ENCODE measurements at places on chromosomes 1 and 21. TPM values are rescaled to one million over a fixed set of nuclear protein-coding genes. Genes with fewer than 3 reads are reported as not detected.

DNA sequence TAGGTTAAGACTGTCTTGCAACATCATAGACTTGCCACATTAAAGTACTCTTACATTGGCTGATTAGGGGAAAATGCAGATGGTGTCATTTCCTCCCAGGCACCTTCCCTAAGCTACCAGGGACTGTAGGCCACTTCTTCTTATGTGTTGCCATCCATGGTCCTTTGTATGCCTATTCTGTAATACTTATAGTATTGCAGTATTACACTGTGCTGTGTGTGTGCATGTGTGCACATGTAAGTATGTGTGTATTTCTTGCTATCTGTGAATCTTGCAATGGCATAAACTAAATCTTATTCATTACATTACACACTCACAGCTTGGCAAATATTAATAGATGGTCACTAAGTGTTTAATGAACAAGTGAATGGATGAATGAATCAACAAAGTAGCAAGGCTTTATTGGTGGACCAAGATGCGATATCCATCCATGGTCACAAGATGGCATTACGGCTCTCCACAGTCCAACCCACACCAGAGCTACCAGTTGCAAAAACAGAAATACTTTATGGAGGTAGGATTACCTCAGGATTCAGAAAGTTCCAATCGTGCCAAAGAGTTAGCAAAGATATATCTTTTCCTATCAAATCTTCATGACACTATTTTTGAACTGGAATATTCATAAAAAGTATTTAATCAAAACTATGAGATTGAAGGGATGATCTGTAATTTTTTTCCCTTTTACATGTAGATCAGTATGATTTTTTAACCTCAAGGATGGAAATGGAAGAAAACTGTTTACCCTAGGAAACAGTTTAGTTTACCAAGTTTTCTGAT lies 160.2 kb downstream of the DENND1B start:
- no peak for DNase-seq

The SFN gene
- not detected for total RNA-seq

The AMY2A gene
- not detected for total RNA-seq

GRCh38 chr1:1907098-1907736 lies 7.8 kb upstream of the CALML6 start:
- DNase-seq = peak; percentile 63

- no peak for DNase-seq
These were observed 6.0 kb downstream of the STYXL2 start for GRCh38 chr1:167099851-167100250.

- no peak for DNase-seq
These were observed 8.8 kb upstream of the ANGPTL7 start for GRCh38 chr1:11180342-11180744.

DNA sequence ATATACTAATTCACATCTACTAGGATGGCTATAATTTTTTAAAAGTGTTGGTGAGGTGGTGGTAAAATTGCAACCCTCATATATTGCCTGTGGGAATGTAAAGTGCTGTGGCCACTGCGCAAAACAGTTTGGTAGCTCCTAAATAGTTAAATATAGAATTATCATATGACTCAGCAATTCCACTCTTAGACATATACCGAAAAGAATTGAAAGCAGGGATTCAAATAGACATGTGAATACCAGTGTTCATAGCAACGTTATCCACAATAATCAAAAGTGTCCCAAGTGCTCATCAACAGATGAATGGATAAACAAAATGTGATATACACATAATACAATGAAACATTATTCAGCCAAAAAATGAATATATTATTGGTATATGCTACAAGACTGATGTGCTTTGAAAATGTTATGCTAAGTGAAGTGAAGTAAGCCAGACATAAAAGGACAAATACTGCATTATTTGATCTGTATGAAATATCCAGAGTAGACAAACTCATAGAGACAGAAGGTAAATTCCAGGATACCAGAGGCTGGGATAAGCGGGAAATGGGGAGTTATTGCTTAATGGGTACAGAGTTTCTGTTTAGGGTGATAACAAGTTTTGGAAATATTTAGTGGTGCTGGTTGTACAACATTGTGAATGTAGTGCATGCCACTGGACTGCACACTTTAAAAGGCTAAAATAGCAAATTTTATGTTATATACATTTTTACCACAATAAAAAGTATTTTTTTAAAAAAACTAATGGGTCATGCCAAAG lies 342.5 kb downstream of the SEC16B start:
- DNase-seq = no peak

The LCE2C gene
- total RNA-seq = not detected

DNA sequence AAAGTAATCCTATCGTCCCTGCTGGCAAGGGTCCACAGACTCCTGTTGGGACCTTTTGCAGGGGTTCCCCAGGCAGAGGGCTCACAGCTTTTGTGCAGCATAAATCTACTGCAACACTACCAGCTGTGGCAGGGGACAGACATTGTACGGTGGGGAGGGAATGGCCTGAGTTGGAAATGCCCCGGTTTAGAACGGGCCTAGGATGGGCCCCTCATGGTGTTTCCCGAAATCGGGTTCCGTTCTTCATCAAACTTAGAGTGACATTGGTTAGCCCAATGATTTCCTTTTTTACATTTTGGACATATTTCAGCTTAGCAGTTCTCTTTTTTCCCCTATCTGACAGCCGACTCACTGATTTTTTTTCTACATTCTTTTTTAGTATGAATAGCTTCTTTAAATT lies 26.5 kb upstream of the SAMD11 start:
- no peak for DNase-seq

The PTPN14 gene
- 23.0 TPM for total RNA-seq

The LDLRAD1 gene
- total RNA-seq = not detected

The TRIM67 gene
- total RNA-seq = 0.11 TPM

The EXTL1 gene
- total RNA-seq = 11.2 TPM

DNA sequence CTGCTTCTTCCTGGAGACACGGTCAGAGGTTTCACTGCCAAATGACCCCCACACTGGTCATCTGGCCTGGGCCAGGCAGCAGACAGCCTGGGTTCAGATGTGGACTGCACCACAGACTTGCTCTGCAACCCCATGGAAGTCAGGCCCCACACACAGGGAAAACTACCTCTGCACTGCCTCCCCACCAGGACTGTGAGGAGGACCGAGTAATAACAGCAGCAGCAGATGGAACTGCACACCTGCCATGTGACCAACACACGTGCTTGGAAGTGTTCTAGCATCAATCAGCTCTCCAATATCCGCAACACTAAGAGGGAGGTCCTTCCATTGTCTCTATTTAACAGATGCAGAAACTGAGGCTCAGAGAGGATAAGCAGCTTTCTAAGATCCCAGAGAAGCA lies 51.4 kb downstream of the SLC9A1 start:
- no peak for DNase-seq

DNA sequence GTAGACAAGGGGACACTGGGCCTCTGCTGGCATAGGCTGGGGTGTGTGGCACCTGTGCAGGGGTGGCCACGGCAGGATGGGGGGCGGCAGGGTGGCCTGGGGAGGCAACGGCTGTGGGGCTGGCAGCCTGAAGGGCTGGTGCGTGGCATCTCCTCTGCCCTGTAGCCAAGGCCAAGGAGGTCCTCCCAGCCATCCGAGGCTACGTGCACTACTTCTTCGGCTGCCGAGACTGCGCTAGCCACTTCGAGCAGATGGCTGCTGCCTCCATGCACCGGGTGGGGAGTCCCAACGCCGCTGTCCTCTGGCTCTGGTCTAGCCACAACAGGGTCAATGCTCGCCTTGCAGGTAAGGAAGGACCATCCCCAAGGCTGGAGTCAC lies 36.0 kb upstream of the LHX4 start:
- DNase-seq = no peak

DNA sequence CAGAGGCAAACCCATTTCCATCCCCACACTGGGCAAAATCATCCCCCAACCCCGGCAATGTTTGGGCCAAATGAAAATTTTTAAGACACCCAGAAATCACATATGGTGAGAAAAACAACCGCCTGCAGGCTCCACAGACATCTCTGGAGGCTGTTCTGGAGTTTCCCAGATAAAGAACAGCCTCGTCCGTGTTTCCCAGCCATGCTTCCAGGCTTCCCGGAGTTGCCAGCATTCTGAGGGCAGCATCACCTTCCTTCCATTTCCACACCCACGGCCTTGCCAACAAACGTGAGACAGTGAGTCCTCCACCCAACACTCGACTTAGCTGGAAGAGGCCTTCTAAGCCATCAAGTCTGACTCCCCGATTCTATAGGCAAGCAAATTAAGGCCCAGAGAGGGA lies 36.9 kb downstream of the KCNN3 start:
- no peak for DNase-seq

- DNase-seq = no peak
These were observed 62.1 kb upstream of the JUN start for GRCh38 chr1:58845942-58846341.

The FOXO6 gene
- total RNA-seq = 4.5 TPM

The SLC25A24 gene
- 18.5 TPM for total RNA-seq

The PIGR gene
- not detected for total RNA-seq

GRCh38 chr1:199265319-199265718 lies 626.5 kb downstream of the PTPRC start:
- DNase-seq = no peak

The KIF26B gene
- 3.8 TPM for total RNA-seq

DNA sequence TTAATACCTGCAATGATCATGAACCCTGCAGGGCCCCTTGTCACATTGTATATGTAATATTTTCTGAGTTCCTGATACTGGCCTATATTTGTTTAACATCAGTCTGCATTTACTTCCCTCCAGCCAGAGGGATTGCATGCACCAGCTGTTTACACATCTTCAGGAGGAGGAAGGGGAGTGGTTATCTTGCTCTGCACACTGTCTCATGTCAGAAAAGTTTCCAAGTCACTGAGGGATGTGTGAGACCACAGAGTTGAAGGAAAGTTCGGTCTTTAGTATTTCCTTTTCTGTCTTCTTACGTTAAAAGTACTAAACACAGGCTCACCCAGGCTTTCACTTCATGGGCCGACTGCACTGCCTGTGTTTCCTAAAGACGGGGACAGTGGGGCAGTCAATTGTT lies 574.1 kb downstream of the LMO4 start:
- no peak for DNase-seq

- no peak for DNase-seq
These were observed 22.2 kb upstream of the PARP1 start for GRCh38 chr1:226429858-226430715.

The PGD gene
- 42.1 TPM for total RNA-seq

DNA sequence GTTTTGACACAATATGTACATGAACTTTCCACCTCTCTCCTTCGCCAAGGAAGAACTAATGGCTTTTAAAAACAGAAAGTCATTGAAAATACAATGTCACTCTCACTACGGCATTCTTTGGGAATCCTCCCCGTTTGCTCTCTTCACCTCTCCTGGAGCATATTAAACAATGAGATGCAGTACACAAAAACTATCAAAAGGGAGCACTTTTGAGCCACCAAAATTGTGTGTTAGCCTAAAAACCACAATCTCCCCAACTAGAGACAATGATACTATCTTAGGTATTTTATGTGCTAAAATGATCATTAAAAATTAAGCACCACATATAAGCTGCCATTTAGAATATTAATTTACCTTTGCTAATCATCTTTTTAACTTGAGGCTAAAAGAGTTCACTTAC lies 425.5 kb downstream of the KCTD3 start:
- DNase-seq = no peak

The MARCKSL1 gene
- 28.5 TPM for total RNA-seq

DNA sequence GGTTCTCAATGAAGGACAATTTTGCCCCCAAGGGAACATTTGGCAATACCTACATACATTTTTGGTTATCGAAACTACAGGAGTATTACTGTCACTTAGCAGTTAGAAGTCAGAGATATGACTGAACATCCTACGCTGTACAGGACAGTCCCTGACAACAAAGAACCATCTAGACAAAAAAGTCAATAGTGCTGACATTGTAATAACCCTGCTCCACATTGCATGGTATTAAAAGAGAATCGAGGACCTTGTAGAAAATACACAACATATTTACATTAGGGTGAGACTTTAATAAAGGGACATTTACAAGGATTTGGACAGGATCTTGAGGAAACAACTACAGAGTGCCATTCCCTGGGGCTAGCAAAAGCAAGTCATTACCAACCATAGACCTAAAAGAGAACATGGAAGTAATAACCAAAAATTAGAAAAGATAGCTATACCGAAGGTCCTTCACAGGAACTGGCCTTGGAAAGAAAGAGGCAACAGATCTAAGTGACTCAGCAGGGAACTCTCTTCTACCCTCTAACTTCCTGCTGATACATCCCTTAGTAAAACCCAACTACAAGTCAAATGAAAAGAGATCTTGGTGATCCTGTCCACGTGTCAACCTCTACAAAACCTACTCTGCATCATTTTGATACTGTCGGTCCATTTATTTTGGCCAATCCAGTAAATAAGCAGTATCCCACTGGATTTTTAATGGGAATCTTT lies 40.2 kb downstream of the ANGPTL3 start:
- no peak for DNase-seq

The LRP8 gene
- total RNA-seq = 1.2 TPM

The SELE gene
- 0.87 TPM for total RNA-seq

- peak; percentile 92 for DNase-seq
These were observed 8.0 kb upstream of the COL6A1 start for GRCh38 chr21:45973475-45974072.

DNA sequence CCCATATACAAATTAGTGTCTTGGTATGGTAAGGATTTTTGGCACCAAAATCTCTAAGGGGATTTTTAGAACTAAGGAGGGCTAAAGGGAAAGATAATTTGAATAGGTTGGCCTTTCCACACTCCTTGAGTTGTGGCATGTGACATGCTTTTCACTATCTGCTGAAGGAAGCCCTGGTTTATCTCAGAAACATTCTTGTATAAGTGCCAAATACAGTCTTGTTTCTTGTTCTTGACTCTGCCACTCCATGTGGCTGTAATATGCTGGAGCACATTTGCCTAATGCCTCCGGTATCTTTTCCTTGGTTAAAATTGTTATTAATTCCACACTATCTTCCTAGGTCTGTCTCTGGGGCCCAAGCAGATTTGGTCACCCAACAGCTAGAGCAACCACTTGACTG lies 457.0 kb downstream of the USP25 start:
- DNase-seq = no peak

DNA sequence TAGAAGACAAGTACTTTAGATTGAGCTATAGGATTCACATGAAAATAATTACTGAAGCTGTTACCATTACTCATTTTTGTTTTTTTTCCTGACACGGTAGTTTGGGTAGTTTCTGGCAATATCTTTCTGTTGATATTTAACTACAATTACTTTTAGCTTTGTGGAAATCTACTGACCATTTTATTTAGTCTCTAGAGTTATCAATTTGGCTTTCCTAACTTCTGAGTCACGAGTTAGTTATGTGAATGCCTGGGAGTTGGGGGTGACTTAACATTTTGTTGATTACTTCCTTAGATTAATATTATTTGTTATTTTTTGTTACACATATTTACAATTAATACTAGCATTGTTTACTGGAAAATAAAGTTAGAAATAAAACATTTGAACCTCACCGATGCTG lies 160.6 kb downstream of the HMCN1 start:
- DNase-seq = no peak

The PGBD2 gene
- total RNA-seq = 2.9 TPM

DNA sequence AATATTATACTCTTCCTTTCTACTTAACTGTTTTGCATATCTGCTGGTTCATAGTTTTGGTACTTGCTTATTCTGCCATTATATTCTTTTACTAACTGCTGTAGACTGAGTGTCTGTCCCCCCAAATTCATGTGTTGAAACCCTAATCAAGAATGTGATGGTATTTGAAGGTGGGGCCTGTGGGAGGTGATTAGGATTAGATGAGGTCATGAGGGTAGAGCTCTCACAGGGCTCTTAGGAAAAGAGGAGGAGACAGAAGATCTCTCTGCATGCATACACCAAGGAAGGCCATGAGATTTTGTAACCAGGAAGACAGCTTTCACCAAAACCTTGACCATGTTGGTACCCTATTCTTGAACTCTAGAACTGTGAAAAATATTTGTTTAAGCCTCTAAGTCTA lies 354.1 kb upstream of the B3GALT2 start:
- no peak for DNase-seq

Data from Right ventricle myocardium inferior (tissue), 1 donor.